ENCODE measurements at places on chromosomes 1 and 21. TPM values are rescaled to one million over a fixed set of nuclear protein-coding genes. Genes with fewer than 3 reads are reported as not detected.

Gene UBE2U
- total RNA-seq: not detected

Gene DVL1
- total RNA-seq: 79.1 TPM

DNA sequence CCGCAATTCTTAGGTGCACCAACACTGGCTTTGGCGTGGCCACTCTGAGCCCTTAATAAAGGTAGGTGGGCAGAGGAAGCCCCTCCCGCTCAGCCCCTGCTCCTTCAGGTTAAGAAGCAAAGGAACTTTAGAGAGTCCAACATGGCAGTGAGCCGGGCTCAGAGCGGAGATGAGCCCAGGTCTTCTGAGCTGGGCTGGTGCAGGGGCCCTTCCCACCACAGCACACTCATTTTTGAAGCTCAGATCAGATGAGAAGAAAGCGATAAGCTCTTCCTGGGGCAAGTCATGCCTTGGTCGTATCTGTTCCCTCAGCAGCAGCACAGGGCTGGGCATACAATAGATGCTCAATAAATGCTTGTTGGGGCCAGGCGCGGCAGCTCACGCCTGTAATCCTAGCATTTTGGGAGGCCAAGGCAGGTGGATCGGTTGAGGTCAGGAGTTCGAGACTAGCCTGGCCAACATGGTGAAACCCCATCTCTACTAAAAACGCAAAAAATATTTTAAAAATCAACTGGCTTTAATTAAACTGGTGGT lies 51.1 kb upstream of the TARDBP start:
- no peak overlapping the region for H3K27ac ChIP-seq
- peaks cover 6% of the 10 kb centered on the region for H3K4me1 ChIP-seq
- no peaks in the 10 kb centered on the region for H3K36me3 ChIP-seq
- no peak for DNase-seq

- DNase-seq: no peak
- peaks cover 2% of the 10 kb centered on the region for H3K36me3 ChIP-seq
- no peak overlapping the region for H3K4me3 ChIP-seq
- peak overlapping the region; percentile 15 for H3K27ac ChIP-seq
- no peaks in the 10 kb centered on the region for H3K27me3 ChIP-seq
These were observed 3.5 kb downstream of the MRPS6 start for GRCh38 chr21:34076835-34077234.

Gene ARMH1
- total RNA-seq: 16.7 TPM

Measured in lung (tissue), 17 donors.